ENCODE measurements at places on chromosomes 7 and 10.

DNA sequence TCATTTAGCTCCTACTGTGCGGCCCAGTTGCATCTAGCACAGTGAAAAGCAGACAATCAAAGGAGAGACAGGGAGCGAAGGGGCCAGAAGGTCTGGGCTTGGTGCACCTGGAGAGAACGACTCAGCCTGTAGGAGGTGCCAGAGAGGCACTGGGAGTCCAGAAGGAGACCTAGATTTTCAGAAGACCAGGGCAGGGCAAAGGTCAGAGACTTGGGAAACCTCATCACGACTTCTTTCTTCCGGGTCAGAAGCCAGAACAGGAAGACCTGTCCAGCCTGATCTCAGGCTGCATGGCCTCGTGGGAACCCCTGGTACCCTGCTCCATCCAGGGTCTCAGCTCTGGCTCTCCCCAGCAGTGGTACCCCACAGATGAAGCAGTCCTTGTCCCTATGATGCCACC, 5.2 kb downstream of the AGAP3 start:
- DNase-seq = peak; percentile 36

DNA sequence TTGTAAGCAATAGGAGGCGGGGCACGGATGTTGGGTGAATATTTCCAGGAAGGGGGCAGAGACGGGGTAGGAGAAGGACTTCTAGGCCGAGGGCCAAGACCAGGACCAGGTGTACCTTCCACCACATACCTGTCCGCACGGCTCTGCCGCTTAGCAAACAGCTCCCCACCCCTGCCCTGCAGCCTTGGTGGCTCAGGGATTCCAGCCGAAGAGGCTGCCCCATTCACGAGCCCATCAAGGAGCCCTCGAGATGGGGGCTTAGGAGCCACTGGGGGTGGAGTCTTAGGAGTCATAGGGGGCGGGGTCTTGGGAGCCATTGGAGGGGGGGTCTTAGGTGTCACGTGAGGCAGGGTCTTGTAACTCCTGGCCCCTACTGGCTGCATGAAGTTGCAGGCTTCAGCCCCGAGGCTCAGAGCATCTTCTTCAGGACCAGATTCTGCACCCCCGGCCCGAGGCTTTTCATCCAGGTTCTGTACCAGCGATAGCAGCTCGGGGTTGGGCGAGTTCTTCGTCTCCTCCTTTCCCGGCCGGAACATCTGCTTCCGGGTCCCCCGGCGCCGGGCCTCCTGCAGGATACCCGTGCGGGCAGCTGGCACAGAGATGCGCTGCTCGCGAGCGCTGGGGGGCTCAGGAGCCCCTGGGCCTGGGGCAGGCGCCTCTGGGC, 6.1 kb upstream of the MYOZ1 start:
- DNase-seq = no peak

GRCh38 chr10:88131511-88132139, 268.2 kb downstream of the PTEN start:
- no peak for DNase-seq

DNA sequence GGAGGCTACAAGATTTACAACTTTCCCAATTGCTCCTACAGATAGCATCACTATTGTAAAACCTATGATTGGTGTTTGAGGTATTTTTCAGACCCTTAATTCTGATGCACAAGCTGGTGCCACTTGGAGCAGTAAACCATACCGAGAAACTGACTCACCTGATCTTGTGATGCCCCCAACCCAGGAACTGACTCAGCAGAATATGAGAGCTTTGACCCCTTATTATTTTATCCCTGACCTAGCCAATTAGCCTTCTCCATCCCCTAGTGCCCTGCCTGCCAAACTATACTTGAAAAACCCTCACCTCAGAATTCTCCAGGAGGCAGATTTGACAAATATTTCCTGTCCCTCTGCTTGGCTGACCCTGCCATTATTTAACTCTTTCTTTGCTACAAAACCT, 585.9 kb upstream of the GHITM start:
- no peak for DNase-seq

DNA sequence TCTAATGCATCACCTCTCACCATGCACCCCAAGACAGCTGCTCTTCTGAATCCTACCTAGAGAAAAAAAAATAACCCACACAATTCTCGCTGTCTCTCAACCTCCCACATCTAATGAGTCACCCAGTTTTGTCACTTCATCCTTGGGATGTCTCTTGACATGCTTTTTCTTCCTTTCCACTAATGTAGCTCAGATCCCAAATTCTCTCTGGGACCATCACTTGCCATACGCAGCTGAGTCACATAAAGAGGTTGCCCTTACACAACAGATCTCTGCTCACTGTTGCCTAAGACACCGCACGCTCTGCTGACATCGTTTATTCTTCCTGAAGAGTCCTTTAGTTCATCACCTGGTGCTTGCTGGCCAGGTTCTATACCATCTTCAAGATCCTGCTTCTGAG, 606.0 kb upstream of the GALNT17 start:
- DNase-seq = no peak

DNA sequence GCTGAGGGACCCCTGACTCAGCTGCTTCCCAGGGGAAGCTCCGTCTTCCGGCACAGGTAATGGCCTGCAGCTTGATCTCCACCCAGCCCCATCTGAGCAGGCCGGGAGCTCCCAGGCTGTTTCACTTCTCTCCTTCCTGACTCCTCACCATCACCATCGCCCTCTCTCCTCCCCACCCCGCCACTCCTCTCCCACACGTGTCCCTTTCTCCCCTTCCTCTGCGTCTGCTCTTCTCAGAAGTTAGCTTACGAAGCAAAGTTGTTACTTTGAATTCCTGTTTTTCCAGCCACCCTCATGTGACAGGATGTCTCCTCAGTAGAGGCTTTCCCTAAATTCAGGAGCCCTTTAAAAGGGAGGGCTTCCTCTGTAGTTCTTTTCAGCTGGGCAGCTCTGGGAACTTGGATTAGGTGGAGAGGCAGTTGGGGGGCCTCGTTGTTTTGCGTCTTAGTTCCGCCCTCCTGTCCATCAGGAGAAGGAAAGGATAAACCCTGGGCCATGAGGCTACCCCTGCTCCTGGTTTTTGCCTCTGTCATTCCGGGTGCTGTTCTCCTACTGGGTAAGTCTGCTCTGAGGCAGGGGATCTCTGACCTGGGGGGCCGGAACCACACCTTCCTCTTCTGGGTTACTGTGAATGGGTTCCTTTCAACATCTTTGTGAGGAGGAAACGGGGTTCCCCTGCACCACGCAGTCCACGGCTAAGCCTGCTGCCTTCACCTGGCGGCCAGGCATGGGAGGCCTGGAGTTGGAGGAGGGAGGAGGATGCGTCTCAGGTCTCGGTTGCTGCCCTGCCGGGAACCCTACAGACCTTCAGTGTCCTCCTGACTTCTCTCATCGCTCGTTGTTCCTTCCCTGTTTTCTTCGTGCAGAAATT, at the start of gene MRC1:
TSS of gene MRC1 (plus strand) at position 378 of the 871 bp plus-strand sequence. CDS start at position 496, 118 bp downstream.
- no peak for DNase-seq

DNA sequence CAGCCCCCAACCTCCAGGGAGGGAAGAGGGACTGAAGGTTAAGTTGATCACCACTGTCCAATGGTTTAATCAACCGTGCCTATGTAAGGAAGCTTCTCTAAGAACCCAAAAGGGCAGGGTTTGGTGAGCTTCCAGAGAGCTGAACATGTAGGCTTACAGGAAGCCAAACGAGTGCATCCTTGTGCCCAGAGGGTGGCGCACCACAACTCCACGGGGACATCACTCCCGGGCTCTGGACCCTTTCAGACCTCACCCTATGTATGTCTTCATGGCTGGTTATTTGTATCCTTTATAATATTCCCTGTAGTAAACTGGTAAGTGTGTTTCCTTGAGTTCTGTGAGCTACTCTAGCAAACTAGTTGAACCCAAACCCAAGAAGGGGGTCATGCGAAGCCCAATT, 11.5 kb upstream of the NFKB2 start:
- DNase-seq = no peak

DNA sequence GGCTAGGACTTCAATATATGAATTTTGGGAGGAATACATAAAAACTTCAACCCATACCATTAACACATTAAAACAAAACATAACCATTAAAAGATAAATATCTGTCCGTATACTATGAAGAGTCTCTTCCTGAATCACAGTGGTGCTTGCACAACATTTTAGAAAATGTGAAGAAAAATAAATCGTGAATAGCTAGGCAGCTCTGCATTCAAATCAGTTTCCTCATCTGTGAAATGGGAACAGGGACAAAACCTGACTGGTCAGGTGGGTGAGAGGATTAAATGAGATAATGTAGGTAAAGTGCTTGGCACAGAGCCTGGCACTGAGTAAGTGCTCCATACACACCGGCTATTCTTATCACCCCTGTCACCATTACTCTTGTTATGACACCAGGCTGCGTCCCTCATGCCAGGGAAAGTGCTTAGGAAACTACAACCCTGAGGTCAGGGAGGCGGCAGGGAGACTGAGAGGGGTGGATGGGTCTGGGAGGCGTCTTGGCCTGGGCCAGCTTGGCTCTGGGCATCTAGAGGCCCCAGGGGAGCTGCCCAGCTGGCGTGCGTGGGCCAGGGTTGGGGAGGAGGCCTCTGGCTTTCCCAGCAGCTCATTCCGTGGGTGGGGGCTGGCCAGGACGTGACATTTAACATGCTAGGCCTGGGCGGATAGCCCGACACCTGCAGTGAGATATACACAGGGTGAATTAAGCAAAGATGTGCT, 78.3 kb downstream of the SH3PXD2A start:
- no peak for DNase-seq

- DNase-seq = peak; percentile 39
Observed at GRCh38 chr7:101235050-101235449, 2.6 kb downstream of the CLDN15 start.

GRCh38 chr7:129851809-129852208, 101.0 kb downstream of the UBE2H start:
- DNase-seq = no peak

DNA sequence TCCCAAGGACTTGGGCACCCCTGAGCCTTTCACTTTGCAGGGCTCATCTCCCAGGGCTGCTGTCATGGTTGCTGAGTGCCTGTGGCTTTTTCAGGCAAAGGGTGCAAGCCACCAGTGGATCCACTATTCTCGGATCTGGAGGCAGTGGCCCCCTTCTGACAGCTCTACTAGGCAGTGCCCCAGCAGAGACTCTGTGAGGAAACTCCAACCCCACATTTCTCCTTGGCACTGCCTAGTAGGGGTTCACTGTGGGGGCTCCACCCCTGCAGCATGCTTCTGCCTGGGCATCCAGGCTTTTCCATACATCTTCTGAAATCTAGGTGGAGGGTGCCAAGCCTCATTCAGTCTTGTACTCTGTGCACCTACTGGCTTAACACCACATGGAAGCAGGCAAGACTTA, 675.0 kb upstream of the MBL2 start:
- DNase-seq = no peak

DNA sequence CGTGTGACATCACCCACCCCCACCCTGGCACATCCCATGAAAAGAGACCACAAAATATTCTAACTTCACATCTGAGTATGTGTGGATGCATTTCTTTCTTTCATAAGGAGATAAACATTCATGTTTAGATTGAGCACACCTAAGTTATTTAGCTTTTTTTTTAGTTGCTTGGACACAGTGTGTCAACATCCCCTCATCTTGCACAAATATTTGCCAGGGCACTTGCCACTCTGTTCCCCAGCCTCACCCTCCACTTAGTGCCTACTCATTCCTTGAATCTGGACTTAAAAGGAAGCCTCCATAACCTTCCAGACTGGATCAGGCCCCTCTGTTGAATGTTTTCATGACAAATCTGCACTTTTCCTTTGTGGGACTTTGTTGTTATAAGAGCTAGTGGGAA, 338.9 kb upstream of the IGFBP3 start:
- DNase-seq = no peak

All from AML-193 (cell line).